Activated CD4-positive, alpha-beta T cell treated with anti-CD3 and anti-CD28 coated beads, Interleukin-2, amount 10 ng/mL, durations not matched to agents 24 days and 14 days (primary cell): ENCODE measurements at places on chromosomes 7 and 10. TPM values are rescaled to one million over a fixed set of nuclear protein-coding genes. Genes with fewer than 3 reads are reported as not detected.

- H3K36me3 ChIP-seq, result no peaks in the 10 kb centered on the region
- H3K27ac ChIP-seq, result no peak overlapping the region
- H3K27me3 ChIP-seq, result peaks cover 34% of the 10 kb centered on the region
- no peak overlapping the region for H3K4me3 ChIP-seq
Measured at GRCh38 chr10:6721480-6721879, 141.4 kb upstream of the PRKCQ start.

DNA sequence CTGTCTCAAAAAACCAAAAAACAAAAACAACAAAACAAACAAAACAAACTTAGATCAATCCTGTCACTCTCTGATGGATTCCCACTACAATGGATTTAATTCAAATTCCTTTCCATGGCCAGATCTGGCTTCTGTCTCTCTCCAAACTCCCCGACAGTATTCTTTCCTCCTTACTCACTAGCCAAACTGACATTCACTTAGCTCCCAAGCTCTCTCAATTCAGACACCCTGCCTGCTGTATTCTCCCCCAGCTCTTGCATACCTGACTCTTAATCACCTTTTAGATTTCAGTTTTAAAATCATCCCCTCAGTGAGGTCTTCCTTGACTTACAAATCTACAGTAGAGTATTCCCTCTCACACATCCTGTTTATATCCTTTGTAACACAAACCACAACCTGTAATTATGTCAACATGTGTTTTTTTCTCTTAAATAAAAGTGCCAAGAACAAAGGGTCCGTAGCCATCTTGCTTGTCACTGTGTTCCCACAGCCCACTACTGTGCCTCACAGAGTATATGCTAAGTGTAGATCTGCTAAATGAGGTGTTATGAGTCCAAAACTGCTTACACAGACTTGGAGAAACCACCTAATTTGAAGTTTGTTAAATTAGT, 14.4 kb downstream of the HERPUD2 start:
- no peak for DNase-seq
- peaks cover 39% of the 10 kb centered on the region for H3K4me1 ChIP-seq
- H3K36me3 ChIP-seq, result peaks cover 31% of the 10 kb centered on the region

DNA sequence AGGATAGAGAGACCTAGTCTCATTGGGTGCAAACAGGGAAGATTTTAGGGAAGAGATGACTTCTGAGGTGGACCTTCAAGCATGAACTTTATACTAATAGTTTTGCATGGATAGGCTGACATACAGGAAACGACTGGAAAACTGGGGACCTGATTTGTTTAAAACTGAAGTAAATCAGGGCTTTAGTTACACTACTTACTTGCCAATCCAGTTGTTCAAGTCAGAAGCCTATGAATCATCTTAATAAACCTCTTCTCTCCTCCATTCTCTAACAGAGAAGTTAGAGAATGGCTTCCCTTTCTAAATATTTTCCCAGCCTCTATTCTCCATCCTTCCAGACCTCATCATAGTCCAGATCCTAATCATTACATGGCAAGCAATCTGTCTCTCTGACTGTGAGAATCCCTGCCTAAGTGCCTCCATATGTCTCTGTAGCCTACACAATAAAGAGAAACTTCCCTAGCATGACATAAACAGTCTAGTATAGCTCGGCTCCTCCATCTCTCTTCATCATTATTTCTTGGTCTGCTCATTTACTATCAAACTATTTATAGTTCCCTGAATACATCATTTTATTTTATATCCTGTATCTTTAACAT, 55.8 kb downstream of the PRKG1 start:
- H3K27ac ChIP-seq, result no peak overlapping the region
- no peak overlapping the region for H3K4me3 ChIP-seq
- no peaks in the 10 kb centered on the region for H3K4me1 ChIP-seq
- no peaks in the 10 kb centered on the region for H3K27me3 ChIP-seq

GRCh38 chr7:23347682-23348180, 48.6 kb downstream of the MALSU1 start:
- H3K36me3 ChIP-seq, result peaks cover 2% of the 10 kb centered on the region
- peak; percentile 59 for DNase-seq
- H3K4me3 ChIP-seq, result peak overlapping the region; percentile 56
- H3K4me1 ChIP-seq, result peaks cover 28% of the 10 kb centered on the region
- peaks cover 20% of the 10 kb centered on the region for H3K27me3 ChIP-seq
- peak overlapping the region; percentile 64 for H3K27ac ChIP-seq

DNA sequence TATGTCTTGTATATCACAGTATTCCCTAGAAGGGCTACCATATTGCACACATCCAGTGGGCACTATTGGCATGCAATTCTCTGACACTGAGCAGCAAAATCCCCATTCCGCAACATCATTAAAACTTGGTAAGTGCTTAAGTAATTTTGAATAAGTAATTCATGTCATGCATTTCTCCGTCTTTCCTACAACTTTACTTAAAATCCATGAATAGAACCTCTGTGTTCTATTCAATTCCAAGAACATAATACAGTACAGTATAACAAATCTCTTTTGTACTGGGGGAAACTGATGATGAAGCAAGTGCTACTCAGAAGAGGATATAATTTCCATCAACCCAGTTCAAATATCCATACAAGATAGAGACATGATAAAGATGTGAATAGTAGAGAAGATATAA, 80.9 kb upstream of the SEMA3C start:
- no peak for DNase-seq
- no peak overlapping the region for H3K27ac ChIP-seq
- no peaks in the 10 kb centered on the region for H3K36me3 ChIP-seq
- H3K4me3 ChIP-seq, result no peak overlapping the region
- H3K4me1 ChIP-seq, result no peaks in the 10 kb centered on the region
- H3K27me3 ChIP-seq, result no peaks in the 10 kb centered on the region

DNA sequence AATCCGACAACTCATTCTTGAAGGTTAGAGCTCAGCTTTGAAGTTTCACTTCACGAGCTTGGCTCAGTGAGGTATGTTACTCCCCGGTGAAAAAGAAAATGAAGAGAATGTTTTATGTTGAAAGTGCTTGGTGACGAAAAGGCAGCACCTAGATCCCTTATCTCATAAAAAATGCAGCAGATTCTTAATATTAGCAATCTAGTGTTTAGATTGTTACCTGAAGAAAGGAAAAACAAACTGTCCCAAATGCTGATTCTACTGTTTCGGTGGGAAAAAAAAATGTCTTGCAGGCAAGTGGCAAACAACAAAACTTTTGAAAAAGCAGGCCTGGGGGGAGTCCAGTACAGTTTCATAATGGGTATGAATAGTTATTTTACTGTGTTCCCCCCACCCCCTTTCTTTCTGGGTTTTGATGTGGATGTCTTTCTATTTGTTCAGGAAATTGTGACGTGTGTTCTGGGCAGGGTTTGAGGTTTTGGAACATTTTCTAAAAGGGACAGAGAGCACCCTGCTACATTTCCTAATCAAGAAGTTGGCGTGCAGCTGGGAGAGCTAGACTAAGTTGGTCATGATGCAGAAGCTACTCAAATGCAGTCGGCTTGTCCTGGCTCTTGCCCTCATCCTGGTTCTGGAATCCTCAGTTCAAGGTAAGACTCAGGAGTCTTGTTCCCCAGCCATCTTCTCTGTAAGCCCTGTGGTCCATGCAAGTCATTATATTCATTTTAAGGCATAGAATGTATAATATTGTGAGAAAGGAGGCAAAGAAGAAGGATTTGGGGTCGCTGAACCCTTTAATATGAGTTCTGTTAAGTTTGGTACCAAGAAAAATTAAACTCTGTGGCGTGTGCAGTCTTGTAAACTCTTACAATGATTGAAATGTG, at the start of gene SRGN:
TSS of gene SRGN (plus strand) at position 514 of the 881 bp plus-strand sequence. CDS start at position 569, 55 bp downstream.
- DNase-seq, result peak; percentile 95
- H3K27me3 ChIP-seq, result no peaks in the 10 kb centered on the region
- H3K4me1 ChIP-seq, result peaks cover 50% of the 10 kb centered on the region
- peaks cover 37% of the 10 kb centered on the region for H3K36me3 ChIP-seq
- H3K27ac ChIP-seq, result peak within 1 kb of the TSS; percentile 93

GRCh38 chr7:44265728-44266127, 59.7 kb downstream of the CAMK2B start:
- peaks cover 4% of the 10 kb centered on the region for H3K27me3 ChIP-seq
- H3K4me3 ChIP-seq, result no peak overlapping the region
- H3K4me1 ChIP-seq, result peaks cover 2% of the 10 kb centered on the region
- no peak overlapping the region for H3K27ac ChIP-seq
- DNase-seq, result no peak
- no peaks in the 10 kb centered on the region for H3K36me3 ChIP-seq

- H3K4me3 ChIP-seq, result no peak overlapping the region
- no peak for DNase-seq
- H3K27ac ChIP-seq, result no peak overlapping the region
- no peaks in the 10 kb centered on the region for H3K27me3 ChIP-seq
- no peaks in the 10 kb centered on the region for H3K36me3 ChIP-seq
- H3K4me1 ChIP-seq, result no peaks in the 10 kb centered on the region
Measured at GRCh38 chr10:131003455-131003854, 308.1 kb downstream of the TCERG1L start.

Gene MYPN
- not detected in 2 replicates for total RNA-seq

DNA sequence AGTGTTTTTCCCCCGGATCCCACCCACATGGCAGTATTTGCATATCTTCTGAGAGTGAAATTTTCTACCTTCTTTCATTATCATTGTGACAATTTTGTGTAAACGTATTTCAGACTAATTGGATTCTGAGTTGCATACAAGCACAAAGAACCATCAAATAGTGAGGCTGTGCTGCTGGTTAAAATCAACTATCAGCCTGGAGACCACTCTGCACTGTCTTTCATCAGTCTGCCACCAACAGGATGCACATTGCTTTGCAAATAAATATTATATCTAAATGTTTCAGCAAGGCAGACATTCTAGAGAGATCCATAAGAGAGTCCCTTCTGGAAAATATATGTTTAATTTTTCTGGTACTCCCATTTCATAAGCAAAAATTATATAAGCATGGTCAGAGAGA, 851.8 kb downstream of the XPNPEP1 start:
- H3K4me1 ChIP-seq, result no peaks in the 10 kb centered on the region
- H3K27ac ChIP-seq, result no peak overlapping the region
- no peaks in the 10 kb centered on the region for H3K27me3 ChIP-seq

GRCh38 chr10:84156768-84157167, 16.8 kb upstream of the GPR15LG start:
- no peak overlapping the region for H3K27ac ChIP-seq
- DNase-seq, result peak; percentile 67
- peaks cover 9% of the 10 kb centered on the region for H3K4me1 ChIP-seq
- H3K4me3 ChIP-seq, result no peak overlapping the region
- peaks cover 26% of the 10 kb centered on the region for H3K36me3 ChIP-seq
- H3K27me3 ChIP-seq, result peaks cover 6% of the 10 kb centered on the region

Gene ELMO1
- 110 and 121 TPM in 2 replicates for total RNA-seq

Gene TEX47
- total RNA-seq, result not detected in 2 replicates

- no peak for DNase-seq
- no peak overlapping the region for H3K27ac ChIP-seq
- no peak overlapping the region for H3K4me3 ChIP-seq
- no peaks in the 10 kb centered on the region for H3K36me3 ChIP-seq
- no peaks in the 10 kb centered on the region for H3K4me1 ChIP-seq
Measured at GRCh38 chr7:49400891-49401550, 372.4 kb upstream of the VWC2 start.

DNA sequence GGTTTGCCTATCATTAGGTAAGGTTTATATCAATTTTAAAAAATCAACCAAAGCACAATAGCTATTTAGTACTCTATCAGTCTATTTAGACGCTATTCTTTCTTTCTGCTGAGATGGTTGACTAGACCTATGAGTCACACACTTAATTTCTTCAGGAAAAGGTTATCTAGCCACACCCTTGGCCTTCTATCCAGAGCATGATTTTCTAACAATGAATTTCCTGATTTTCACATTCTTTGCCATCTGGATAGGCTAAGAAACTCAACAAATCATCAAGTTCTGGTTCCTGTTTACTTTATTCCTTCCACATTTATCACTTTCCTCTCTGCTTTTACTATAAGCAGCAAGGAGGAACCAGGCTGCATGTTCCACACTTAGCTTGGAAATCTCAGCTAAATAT, 8.1 kb downstream of the PRPS1L1 start:
- H3K4me3 ChIP-seq, result no peak overlapping the region
- DNase-seq, result no peak
- H3K27me3 ChIP-seq, result no peaks in the 10 kb centered on the region
- no peaks in the 10 kb centered on the region for H3K4me1 ChIP-seq
- H3K36me3 ChIP-seq, result no peaks in the 10 kb centered on the region

- peaks cover 2% of the 10 kb centered on the region for H3K27me3 ChIP-seq
- no peaks in the 10 kb centered on the region for H3K4me1 ChIP-seq
- DNase-seq, result peak; percentile 76
- no peak overlapping the region for H3K4me3 ChIP-seq
Measured at GRCh38 chr10:123573236-123574108, 92.7 kb upstream of the GPR26 start.

DNA sequence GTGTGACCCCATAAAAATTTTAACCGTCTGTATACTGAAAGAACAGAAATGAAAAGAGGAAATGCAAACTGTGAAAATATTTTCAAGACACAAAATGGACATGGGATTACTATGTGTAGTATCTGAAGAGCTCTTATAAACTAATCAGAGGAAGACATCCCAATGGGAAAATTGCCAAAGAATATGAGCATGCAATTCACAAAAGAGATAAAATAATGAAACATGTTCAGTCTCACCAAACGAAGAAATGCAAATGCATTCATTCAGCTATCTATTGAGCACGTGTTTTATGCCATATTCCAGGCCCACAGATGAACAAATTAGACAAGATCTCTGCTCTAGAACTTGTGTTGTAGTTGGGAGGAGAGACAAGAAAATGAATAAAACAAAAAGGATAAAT, 63.2 kb downstream of the NHLRC2 start:
- no peak for DNase-seq
- H3K27me3 ChIP-seq, result peaks cover 6% of the 10 kb centered on the region
- H3K4me3 ChIP-seq, result no peak overlapping the region
- H3K4me1 ChIP-seq, result no peaks in the 10 kb centered on the region
- H3K36me3 ChIP-seq, result peaks cover 9% of the 10 kb centered on the region

DNA sequence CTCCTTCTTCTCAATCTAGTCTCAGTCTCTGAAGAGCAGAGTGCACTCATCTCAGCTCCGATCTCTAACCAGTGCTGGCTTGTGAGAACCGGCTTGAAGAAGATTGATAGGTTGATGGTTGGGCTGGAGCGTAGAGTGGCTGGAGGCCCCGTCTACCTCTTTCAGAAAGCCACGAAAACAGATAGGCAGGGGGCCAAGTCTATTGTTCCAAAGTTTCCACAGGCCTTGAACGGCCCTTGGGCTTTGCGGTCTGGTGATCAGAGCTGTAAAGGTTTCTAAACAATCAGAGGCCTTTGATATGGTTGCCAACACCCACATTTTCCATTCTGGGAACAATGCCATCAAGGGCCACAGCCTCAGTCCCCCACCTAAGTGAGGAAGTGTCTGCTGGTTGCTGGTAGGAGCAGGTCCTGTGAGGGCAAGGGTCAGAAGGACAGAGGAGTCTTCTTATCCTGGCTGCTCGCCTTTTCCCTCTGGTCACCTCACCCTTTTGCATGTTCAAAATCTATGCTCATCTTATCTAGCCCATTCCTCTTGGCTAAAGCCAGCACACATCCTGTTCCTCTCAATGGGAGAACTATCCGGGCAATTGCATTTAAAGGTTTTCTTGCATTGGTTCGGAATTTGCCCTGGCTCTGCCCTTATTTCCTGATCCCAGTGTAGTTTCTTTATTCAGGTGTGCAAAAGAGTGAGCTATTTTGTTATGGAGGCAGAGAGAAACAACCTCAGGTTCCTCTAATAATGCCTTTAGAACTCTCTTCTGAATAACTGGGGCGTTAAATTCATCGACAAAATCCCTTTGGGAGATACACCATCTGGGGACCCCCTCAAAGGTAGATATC, 70.3 kb upstream of the KMT2E start:
- DNase-seq, result peak; percentile 93
- H3K27me3 ChIP-seq, result peaks cover 3% of the 10 kb centered on the region
- H3K36me3 ChIP-seq, result peaks cover 70% of the 10 kb centered on the region
- peaks cover 56% of the 10 kb centered on the region for H3K4me1 ChIP-seq

Gene SPDYE2
- total RNA-seq, result 0.19 TPM in 1 of 2 replicates, not detected in the other

Gene RPP30
- 86.4 and 86.9 TPM in 2 replicates for total RNA-seq

- DNase-seq, result no peak
- peak overlapping the region; percentile 78 for H3K4me3 ChIP-seq
- H3K4me1 ChIP-seq, result peaks cover 23% of the 10 kb centered on the region
Measured at GRCh38 chr10:92239151-92239599, 51.7 kb downstream of the CPEB3 start.

Gene TRPV6
- not detected in 2 replicates for total RNA-seq
